ENCODE measurements at places on chromosomes 4 and X.

GRCh38 chr4:47535567-47536147 is 50.6 kb downstream of the ATP10D start:
- DNase-seq: no peak

- no peak for DNase-seq
Observed at GRCh38 chrX:14936561-14936960, 63.3 kb downstream of the MOSPD2 start.

- DNase-seq: no peak
Observed at GRCh38 chr4:176614793-176615192, 177.9 kb downstream of the VEGFC start.

- DNase-seq: no peak
Observed at GRCh38 chr4:122012735-122013134, 60.9 kb upstream of the TRPC3 start.

- no peak for DNase-seq
Observed at GRCh38 chr4:156686120-156686519, 285.5 kb downstream of the PDGFC start.

- no peak for DNase-seq
Observed at GRCh38 chr4:114729068-114729738, 130.6 kb downstream of the UGT8 start.

GRCh38 chr4:83757121-83757621 is 221.3 kb downstream of the GPAT3 start:
- DNase-seq: no peak

DNA sequence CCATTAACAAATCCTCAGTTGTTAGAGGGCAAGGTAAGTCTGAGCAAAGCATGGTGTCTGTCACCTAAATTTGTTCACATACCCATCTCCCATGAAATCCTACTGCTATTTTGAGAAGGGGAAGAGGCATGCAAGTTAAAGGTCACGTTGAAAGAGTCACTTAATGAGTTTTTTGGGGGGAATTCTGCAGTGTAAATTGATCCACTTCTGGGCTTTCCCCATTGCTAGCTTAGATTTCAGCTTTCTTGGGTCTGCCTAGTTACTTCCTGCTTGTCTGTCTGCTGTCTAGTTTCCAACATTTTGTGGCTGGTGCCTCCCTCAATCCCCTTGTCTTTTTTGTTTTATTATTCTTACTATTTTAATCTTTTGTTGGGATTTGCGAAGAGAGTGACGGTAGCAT is 32.0 kb downstream of the CEP135 start:
- DNase-seq: no peak

Measured in LNCaP clone FGC (cell line).